Muscle of leg (tissue), 16 donors: ENCODE measurements at places on chromosomes 7 and 10. TPM values are rescaled to one million over a fixed set of nuclear protein-coding genes. Genes with fewer than 3 reads are reported as not detected.

Gene CUZD1
- total RNA-seq, result 1.0 TPM

DNA sequence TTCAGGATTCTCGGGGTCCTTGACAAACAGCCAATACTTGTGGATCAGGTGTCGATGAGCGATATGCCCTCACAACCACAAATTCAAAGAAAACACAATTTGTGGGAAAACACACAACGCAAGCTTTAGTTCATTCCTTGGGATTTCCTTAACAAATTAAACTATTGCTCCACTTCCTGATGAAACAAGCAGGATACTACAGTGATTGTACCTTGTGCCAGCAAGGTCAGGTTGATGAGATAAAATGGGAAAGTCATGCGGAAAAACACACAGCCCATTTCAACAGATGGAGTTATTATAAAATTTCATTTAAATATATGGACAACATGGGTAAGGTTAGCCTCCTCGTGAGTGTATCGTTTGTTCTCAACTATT is 8.8 kb upstream of the RHOBTB1 start:
- DNase-seq, result no peak

DNA sequence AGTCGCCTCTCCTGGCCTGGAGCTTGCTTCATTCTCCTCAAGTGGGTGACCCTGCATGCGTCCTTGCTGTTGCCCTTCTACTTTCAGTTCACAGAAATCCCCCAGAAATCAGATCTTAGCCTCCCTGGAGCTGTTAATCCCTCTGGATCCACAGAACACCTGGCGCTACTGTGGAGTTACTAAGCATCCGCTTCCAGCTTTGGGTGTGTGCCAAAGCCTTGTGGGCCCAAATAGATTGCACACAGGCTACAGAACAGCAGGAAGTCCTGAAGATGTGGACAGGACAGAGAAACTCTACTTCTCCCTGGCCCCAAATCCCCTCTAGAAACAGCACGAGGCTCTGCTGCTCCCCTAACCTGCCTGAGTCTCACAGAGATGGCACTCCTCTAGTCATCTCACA is 36.6 kb upstream of the PDLIM1 start:
- peak; percentile 74 for DNase-seq

GRCh38 chr7:152521420-152522337 is 85.9 kb upstream of the KMT2C start:
- DNase-seq, result no peak

DNA sequence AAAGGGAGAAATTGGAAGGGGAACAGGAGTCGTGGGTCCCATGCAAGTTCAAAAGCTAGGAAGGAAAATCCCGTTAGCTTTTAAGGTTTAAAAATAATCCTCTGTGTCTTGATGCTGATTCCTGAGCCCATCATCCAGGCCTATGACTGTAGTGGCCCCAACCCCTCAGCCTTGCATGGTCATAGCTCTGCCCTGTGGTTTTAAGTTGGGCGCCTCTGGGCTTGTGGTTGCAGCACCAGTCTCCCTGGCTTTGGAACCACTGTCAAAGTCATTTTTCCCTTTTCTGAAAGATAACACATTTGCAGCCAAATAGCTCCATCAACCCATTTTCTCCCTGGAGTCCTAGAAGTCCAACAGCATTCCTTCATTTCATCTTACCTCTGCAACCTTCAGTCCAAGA is 13.6 kb downstream of the TMEM236 start:
- DNase-seq, result no peak

Gene ANXA8L1
- not detected for total RNA-seq

DNA sequence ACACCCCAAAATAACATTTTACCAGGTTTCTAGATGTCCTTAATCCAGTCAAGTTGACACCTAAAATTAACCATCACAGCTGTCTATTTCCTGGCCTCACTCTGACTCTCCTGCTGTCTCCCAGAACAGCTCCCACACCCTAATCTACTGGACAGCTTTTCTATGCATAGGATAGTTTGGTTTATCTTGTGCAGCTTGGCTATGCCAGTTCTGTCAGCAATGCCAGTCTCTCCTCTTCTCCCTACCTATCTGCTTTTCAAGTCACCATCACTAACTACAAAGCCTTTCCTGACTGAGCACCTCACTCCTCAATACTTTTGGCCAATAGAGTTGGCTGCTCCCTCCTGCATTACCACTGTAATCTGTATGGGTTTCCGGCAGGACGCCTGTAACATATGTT is 5.0 kb downstream of the NCOA4 start:
- no peak for DNase-seq

Gene H2BK1
- total RNA-seq, result not detected

- no peak for DNase-seq
These were observed 332.9 kb upstream of the SHH start for GRCh38 chr7:156145184-156145583.
